ENCODE measurements at places on chromosomes 3 and 15.

- no peak for DNase-seq
These were observed 359.5 kb upstream of the TMCO5A start for GRCh38 chr15:37574985-37575384.

DNA sequence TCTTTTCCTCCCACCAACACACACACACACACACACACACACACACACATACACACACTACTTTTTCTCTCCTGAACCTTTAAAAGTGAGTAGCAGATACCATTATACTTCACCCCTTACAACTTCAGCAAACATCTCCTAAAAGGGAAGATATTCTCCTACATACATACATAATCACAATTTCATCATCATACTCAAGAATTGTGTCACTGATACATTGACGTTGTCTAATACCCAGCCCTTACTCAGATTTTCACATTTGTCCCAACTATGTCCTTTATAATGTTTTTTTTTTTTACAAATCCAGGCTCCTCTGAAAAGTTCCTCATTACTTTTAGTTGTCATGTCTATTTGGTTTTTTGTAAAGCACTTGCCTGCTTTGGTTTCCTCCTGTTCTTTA, 18.5 kb downstream of the ABHD6 start:
- no peak for DNase-seq

DNA sequence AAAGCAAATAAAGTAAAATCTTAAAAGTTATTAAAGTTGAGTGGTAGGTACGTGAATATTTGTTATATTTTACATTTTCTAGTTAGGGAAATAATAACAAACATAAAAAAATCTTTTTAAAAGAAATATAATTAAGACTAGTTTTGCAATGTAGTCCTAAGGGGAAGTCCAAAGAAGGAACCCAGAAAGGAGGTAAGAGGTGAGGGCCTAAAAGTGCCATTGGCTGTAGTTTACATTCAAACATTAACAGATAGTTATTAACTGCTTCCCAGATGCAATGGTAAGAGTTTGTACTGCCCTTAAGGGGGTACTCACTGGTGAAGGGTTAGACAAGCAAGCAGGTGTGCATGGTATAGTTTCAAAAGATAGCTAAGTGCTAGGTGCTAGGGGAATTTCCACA, 79.2 kb downstream of the B3GALNT1 start:
- DNase-seq = no peak

DNA sequence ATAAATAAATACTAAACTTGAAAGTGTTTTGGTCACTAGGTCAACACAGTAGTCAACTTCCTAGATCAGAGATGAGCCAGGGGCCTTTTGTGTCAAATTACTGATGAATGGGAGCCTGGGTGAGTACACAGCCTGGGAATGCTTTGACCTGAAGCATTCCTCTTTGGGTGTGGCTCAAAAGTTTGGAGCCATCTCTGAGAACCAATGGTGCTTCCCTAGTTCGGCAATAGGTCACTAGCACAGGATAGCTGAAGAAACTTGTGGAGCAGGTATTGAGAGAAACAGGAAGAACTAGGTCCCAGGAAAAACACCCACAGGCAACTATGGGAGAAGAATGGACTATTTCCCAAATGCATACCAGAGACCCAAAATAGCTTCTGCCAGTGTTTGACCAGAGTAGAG, 56.6 kb upstream of the PLXND1 start:
- no peak for DNase-seq
